Esophagus mucosa (tissue), 1 donor: ENCODE measurements at places on chromosomes 3 and 15. TPM values are rescaled to one million over a fixed set of nuclear protein-coding genes. Genes with fewer than 3 reads are reported as not detected.
A peak's percentile ranks its signal among the peaks of the same experiment; 100 is the strongest.

Gene COPS2
- total RNA-seq: 53.2 TPM

Gene SPINK8
- 1.6 TPM for total RNA-seq

Gene CTDSPL
- total RNA-seq: 27.2 TPM

- ATAC-seq: no peak
These were observed 34.0 kb downstream of the TPRA1 start for GRCh38 chr3:127556565-127556964.

DNA sequence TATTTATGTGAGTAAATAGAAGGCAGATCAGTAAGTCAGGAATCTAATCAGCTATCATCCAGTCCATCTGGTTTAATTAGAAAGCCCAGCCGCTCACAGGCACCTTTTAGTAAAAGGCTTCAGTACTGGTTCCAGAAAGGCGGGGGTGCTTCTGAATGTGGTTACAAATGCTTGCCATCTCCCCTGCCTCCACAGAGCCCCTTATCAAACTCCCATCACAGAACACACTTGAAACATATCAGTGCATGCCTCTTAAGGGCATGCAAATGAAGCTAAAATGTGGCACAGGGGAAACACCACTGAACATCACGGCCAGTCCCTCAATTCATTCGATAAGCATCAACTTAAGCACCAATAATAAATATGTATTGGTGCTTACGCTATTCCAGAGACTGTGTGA is 261.4 kb downstream of the RORA start:
- no peak for ATAC-seq

DNA sequence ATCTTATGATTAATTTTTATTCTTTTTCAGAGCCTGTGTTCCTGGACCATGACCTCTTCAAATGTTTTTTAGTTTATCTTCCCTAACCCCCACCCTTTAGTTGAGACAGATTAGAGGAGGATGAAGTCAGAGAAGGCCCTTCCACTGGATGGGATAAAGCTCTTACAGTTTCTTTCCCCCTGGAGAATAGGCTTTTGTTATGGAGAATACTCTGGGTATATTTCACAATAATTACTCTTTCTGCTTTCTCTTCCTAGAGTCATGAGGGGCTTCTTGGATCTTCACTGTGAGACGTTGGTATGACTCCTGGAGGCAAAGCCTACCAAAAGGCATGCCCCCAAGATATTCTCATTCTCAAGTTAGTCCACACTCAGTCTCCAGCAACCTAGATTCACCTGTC is 144.4 kb upstream of the THRB start:
- ATAC-seq: no peak

DNA sequence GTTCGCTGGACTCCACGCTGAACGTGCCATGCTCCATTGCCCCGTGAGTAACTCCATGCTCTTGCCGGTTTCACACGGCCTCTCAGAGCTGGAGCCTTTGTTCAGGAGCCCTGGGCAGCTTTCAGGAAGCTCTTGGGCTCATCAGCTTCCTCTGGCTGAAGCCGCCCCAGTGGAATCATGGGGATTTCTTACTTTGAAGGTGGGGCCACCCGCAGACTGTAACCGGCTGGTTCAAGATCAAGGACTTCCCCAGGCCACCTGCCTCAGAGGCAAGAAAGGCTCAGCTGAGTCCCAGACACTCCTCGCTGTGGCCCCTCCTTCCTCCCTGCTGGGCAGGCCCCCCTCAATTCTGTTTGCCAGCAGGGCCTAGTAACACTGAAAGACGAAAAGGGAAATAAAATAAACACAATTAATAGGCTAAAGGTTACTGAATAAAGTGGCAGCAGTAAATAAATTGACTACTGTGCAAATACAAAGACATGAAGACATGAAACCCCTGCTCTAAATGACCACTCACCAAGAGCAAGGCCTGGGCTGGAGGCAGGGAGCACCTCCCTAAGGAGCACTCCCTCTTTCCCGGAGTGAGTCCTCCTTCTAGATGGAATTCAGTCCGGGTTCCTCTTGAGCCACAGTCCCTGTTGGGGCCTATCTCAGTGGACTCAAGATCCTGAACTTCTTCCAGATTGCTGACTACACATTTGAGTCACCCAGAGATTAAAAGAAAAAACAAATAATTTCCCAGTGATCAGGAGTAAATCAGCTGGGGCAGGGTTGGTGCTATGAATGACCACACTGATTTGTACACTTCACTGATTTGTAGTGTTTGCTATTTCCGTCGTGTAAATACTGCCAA is 51.0 kb downstream of the ZDHHC19 start:
- peak; percentile 70 for ATAC-seq

- no peak for ATAC-seq
These were observed 35.6 kb upstream of the PYDC2 start for GRCh38 chr3:191425322-191425734.

- no peak for ATAC-seq
These were observed 353.7 kb downstream of the CNTN6 start for GRCh38 chr3:1446531-1446930.
